Activated naive CD4-positive, alpha-beta T cell treated with anti-CD3 and anti-CD28 coated beads for 36 hours (primary cell): ENCODE measurements at places on chromosomes 3 and 15.

- no peaks in the 10 kb centered on the region for H3K27me3 ChIP-seq
- DNase-seq = no peak
- no peak overlapping the region for H3K4me3 ChIP-seq
- H3K36me3 ChIP-seq = peaks cover 1% of the 10 kb centered on the region
- H3K4me1 ChIP-seq = no peaks in the 10 kb centered on the region
- no peak overlapping the region for H3K27ac ChIP-seq
Measured at GRCh38 chr15:80732818-80733217, 37.7 kb downstream of the ABHD17C start.

- H3K4me1 ChIP-seq = peaks cover 41% of the 10 kb centered on the region
- no peak overlapping the region for H3K4me3 ChIP-seq
- no peaks in the 10 kb centered on the region for H3K36me3 ChIP-seq
- no peak for DNase-seq
- H3K27me3 ChIP-seq = no peaks in the 10 kb centered on the region
Measured at GRCh38 chr15:56987286-56987685, 68.8 kb downstream of the TCF12 start.

GRCh38 chr3:15342246-15342645 lies 9.9 kb upstream of the SH3BP5 start:
- H3K27ac ChIP-seq = no peak overlapping the region
- no peaks in the 10 kb centered on the region for H3K36me3 ChIP-seq

DNA sequence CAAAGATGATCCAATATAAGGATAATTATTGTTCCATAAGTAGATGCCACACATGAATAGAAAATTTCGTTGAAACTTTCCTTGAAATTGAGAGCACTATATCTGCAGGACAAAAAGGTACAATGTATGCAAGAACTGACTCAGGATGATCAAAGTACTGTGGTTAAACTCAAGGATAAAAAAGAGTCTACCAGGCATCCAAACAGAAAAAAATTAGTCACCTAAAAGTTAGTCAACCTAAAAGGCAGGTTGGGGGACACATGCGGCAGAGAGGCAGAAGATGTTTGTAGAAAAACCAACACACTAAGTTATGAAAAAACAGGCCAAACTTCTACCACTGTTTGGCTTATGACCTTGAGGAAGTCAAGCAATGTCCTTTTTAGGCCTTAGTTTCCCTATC lies 68.7 kb downstream of the GSK3B start:
- peak overlapping the region; percentile 48 for H3K27ac ChIP-seq
- H3K36me3 ChIP-seq = no peaks in the 10 kb centered on the region
- H3K4me3 ChIP-seq = no peak overlapping the region
- H3K27me3 ChIP-seq = no peaks in the 10 kb centered on the region
- H3K4me1 ChIP-seq = peaks cover 69% of the 10 kb centered on the region

- no peaks in the 10 kb centered on the region for H3K27me3 ChIP-seq
- peaks cover 54% of the 10 kb centered on the region for H3K36me3 ChIP-seq
- H3K4me3 ChIP-seq = no peak overlapping the region
- H3K4me1 ChIP-seq = peaks cover 24% of the 10 kb centered on the region
- H3K27ac ChIP-seq = no peak overlapping the region
- DNase-seq = no peak
Measured at GRCh38 chr15:41336549-41336948, 3.9 kb downstream of the NUSAP1 start.

DNA sequence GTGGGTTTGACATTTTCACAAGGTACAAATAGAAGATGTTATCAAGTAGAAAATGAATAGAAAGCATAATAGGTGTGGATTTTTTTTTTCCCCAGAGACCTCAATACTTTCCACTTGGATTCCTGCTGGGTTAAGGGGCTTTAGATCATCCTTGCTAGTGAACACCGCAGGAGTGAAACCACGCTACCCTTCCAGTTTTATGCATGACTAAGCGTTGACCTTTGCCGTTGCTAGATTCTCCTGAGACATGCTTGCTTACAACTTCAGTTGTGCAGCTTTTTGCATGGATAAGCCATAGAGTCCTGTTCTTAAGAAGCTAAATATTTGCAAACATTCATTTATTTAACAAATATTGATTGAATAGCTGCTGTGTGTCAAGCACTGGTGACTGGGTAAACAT lies 299.7 kb upstream of the LMCD1 start:
- H3K4me3 ChIP-seq = no peak overlapping the region
- H3K4me1 ChIP-seq = no peaks in the 10 kb centered on the region
- peaks cover 9% of the 10 kb centered on the region for H3K27me3 ChIP-seq
- no peak overlapping the region for H3K27ac ChIP-seq
- no peaks in the 10 kb centered on the region for H3K36me3 ChIP-seq

DNA sequence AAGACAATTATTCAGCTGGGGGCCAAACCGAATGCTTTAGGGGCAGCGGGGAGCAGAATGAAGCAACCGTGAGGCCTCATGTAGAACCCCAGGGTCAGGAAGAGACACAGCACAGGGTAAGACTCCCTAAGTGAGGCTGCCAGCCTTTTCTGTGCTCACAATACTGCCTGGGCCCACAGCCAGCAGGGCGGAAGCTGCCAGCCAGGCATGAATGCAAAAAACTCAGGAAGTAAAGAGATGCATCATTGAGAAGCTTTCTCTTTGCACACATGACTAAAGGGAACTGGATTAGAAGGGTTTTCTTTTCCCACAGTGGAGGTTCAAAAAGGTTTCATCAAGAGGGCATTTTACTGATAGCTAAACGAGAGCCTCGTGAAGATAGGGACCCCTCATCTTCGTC lies 33.3 kb downstream of the CA12 start:
- no peak for DNase-seq
- no peaks in the 10 kb centered on the region for H3K36me3 ChIP-seq
- H3K27ac ChIP-seq = no peak overlapping the region
- no peaks in the 10 kb centered on the region for H3K4me1 ChIP-seq

GRCh38 chr3:59237121-59237520 lies 187.3 kb upstream of the CFAP20DC start:
- DNase-seq = no peak
- H3K4me3 ChIP-seq = no peak overlapping the region
- H3K4me1 ChIP-seq = peaks cover 8% of the 10 kb centered on the region
- H3K27ac ChIP-seq = no peak overlapping the region

- DNase-seq = no peak
- no peak overlapping the region for H3K4me3 ChIP-seq
- H3K4me1 ChIP-seq = peaks cover 31% of the 10 kb centered on the region
- no peak overlapping the region for H3K27ac ChIP-seq
Measured at GRCh38 chr3:27730774-27731659, 8.9 kb upstream of the EOMES start.

- no peaks in the 10 kb centered on the region for H3K36me3 ChIP-seq
- DNase-seq = no peak
- H3K4me1 ChIP-seq = peaks cover 19% of the 10 kb centered on the region
- H3K4me3 ChIP-seq = no peak overlapping the region
Measured at GRCh38 chr3:118936811-118937210, 97.8 kb downstream of the IGSF11 start.

DNA sequence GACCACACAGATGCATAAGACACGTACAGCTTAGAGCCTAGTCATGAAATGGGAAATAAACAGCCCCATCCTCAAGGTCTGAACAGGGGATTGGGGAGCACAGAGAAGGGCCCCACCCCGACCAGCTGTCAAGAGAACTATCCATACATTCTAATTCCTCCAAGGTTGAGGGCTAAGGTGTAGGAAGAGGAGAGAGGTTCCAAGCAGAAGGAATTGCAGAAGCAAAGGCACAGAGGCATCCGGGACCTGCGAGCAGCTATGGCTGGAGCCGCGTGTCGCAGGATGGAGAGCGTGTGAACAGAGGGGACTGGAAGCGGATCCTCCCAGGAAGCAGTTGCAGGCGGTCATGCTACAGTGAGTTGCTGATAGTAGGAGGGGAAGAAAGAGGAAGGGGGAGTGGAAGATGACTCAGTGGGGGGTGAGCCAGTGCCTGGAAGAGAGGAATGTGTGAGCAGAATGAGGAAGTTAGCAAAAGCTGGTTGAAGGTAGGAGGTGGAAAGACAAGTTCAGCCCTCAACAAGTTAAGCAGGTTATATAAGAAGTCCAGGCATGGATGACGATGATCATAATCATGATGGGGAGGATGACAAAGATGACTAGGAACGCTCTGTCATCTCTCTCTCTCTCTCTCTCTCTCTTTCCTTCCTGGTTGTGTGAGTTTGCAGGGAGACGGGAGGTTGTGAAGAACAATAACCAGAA lies 89.7 kb downstream of the LIPC start:
- no peak overlapping the region for H3K4me3 ChIP-seq
- DNase-seq = no peak
- no peaks in the 10 kb centered on the region for H3K27me3 ChIP-seq
- peaks cover 2% of the 10 kb centered on the region for H3K36me3 ChIP-seq
- peaks cover 50% of the 10 kb centered on the region for H3K4me1 ChIP-seq

DNA sequence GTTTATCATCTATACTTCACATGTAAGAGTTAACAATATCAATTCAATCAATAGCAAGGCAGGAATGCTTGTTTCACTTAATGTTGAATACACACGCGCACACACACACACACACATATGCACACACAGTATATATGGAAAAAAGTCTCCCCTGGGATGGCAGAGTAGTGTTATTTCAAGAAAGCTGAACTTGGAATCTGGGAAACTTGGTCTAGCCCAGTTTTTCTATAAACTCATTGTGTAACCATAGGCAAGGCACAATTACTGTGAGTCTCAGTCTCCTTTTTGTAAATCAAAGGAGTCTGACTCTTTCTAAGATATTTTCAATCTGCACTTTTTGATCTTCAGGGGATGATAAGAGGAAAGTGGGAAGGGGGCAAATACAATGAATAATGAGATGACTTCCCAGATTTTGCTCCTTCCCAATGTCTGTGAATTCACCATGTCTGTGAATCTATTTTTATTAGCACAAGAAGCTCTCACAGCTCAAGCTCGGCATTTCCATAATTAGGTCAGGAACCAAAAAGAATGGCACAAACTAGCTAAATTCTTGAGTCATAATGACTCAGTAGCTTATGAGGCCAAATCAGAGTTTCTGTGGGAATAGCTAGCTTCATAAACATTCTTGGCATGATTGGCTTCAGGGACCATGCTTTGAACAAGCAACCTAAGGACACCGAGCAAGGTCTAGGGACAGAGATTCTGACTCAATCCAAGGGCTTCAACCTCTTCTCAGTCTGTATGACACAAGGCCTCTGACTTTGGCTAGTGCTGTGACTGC lies 227.4 kb upstream of the DCBLD2 start:
- DNase-seq = no peak
- no peak overlapping the region for H3K27ac ChIP-seq
- H3K27me3 ChIP-seq = peaks cover 2% of the 10 kb centered on the region
- H3K36me3 ChIP-seq = no peaks in the 10 kb centered on the region
- no peak overlapping the region for H3K4me3 ChIP-seq

DNA sequence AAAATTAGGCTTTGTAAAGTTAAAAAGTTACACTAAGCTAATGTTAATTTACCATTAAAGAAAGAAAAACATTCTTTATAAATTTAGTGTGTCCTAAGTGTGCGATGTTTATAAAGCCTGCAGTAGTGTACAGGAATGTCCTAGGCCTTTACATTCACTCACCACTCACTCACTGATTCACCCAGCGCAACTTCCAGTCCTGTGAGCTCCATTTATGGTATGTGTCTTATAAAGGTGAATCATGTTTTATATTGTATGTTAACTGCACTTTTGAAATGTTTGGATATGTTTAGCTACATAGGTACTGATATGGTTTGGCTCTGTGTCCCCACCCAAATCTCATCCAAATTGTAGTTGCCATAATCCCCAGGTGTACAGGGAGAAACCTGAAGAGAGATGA lies 549.7 kb upstream of the EPHA6 start:
- no peak for DNase-seq
- no peaks in the 10 kb centered on the region for H3K4me1 ChIP-seq
- no peak overlapping the region for H3K4me3 ChIP-seq
- no peak overlapping the region for H3K27ac ChIP-seq

- no peaks in the 10 kb centered on the region for H3K36me3 ChIP-seq
- H3K4me1 ChIP-seq = no peaks in the 10 kb centered on the region
- DNase-seq = no peak
- no peak overlapping the region for H3K4me3 ChIP-seq
- H3K27me3 ChIP-seq = no peaks in the 10 kb centered on the region
Measured at GRCh38 chr15:36414670-36415069, 164.8 kb upstream of the CDIN1 start.

DNA sequence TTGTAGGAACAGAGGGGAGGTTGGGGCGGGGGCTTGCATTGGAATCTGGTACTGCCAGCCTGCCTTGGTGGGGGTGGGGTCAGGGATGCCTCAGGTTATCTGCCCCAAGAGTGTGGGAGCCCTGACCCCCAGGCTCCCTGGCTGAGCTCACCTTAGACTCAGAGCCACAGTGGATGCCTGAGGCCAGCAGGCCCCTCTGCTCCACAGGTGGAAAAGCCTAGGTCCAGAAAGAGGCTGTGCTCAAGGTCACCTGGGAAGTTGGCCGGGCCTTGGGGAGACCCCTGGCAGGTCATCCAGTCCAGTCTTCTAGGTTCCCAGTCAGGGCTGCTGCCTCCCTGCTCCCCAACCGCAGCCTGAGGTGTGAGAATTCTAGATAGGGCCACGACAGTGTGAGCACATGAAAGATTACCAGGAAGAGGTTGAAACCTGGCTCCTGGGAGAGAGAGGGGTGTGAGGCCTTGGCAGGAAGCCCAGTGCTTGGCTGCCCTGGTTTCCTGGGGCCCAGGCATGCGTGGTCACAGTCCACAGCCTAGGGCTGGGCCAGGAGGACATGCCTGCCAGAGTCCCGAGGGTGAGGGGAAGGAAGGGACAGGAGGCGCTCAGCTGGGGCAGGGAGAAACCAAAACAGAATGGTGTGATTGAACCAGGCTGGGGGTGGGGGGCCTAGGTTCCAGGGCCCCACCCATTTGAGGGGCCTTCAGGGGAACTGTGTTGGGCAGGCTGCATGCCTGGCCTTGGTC lies 4.9 kb downstream of the HDAC11 start:
- H3K36me3 ChIP-seq = peaks cover 2% of the 10 kb centered on the region
- H3K4me1 ChIP-seq = peaks cover 19% of the 10 kb centered on the region
- no peaks in the 10 kb centered on the region for H3K27me3 ChIP-seq
- no peak overlapping the region for H3K27ac ChIP-seq

DNA sequence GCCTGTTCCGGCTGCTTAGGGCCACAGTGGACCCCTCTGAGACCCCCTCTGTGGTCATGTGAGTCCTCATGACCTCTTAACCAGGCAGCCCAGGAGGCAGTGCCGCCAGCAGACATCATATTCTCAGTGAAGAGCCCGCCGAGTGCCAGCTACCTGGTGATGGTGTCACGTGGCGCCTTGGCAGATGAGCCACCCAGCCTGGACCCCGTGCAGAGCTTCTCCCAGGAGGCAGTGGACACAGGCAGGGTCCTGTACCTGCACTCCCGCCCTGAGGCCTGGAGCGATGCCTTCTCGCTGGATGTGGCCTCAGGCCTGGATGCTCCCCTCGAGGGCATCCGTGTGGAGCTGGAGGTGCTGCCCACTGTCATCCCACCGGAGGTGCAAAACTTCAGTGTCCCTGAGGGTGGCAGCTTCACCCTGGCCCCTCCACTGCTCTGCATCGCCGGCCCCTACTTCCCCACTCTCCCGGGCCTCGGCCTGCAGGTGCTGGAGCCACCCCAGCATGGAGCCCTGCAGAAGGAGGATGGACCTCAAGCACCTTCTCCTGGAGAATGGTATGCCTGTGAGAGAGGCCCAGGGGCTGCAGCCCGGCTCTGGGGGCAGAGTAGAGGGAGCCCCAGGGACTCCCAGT lies 176.1 kb downstream of the TBC1D2B start:
- no peaks in the 10 kb centered on the region for H3K36me3 ChIP-seq
- no peak overlapping the region for H3K4me3 ChIP-seq
- DNase-seq = no peak
- no peaks in the 10 kb centered on the region for H3K4me1 ChIP-seq
- no peak overlapping the region for H3K27ac ChIP-seq

GRCh38 chr3:167772992-167773391 lies 37.5 kb downstream of the SERPINI1 start:
- no peak for DNase-seq
- peaks cover 4% of the 10 kb centered on the region for H3K4me1 ChIP-seq
- no peak overlapping the region for H3K27ac ChIP-seq
- no peak overlapping the region for H3K4me3 ChIP-seq
- H3K36me3 ChIP-seq = no peaks in the 10 kb centered on the region
- H3K27me3 ChIP-seq = no peaks in the 10 kb centered on the region
